Fibroblast of skin of left quadriceps (primary cell): ENCODE measurements at places on chromosomes 3 and 15.
A peak's percentile ranks its signal among the peaks of the same experiment; 100 is the strongest.

GRCh38 chr3:41898631-41899030 lies 63.3 kb downstream of the ULK4 start:
- no peak for DNase-seq

GRCh38 chr15:83898361-83898760 lies 244.4 kb downstream of the ADAMTSL3 start:
- no peak for DNase-seq

DNA sequence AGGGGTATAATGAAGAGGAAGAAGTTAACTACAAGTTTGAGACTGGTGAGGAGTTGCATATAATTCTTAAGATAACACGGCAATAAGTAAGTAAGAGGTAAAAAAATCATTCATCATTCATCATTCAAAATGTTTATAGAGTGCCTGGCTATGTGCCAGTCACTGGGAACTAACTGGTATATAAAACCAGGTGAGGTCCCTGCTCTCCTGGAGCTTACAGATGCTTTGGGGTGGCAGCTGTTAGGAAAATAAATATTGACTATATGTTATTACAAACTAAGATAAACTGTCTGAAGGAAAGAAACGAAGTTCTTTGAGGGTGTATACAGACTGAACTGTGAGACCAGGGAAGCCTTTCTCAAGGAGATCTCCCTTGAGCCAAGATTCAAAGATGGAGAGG lies 2.9 kb downstream of the CASR start:
- DNase-seq = no peak

GRCh38 chr3:126081618-126082361 lies 2.1 kb downstream of the SLC41A3 start:
- DNase-seq = no peak

DNA sequence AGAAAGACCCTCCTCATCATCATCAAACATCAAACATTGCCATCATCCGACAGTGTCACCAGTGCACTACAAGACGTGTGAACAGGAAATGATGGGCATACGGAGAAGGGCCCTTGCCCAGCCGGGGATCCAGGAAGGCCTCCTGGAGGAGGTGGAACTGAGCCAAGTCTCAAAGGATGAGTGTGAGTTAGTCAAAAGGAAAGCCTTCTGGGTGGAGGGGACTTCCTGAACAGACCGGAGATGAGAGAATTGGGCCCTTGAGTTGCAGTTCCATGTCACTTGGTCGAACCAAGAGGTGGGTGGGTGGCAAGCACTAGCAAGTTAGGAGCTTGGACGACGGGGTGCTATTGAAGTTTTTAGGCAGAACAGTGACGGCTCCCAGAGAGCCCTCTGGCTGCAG lies 8.5 kb downstream of the SEMA4B start:
- no peak for DNase-seq

DNA sequence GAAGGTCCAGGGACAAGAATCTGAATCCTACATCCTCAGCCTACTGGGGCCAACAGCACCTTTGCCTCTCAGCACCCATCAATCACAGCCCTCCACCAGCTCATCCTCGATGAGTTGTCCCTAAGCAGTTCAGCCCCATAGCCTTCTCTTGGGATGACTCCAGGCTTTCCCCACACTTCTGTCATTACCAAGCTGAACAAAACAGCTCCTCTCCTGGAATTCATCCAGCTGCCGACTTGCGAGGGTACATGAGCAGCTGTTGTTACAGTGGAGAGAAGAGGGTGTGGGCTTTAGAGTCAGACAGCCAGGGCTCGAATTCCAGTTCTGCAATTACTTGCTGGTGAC lies 69.0 kb upstream of the THBS1 start:
- peak; percentile 79 for DNase-seq

DNA sequence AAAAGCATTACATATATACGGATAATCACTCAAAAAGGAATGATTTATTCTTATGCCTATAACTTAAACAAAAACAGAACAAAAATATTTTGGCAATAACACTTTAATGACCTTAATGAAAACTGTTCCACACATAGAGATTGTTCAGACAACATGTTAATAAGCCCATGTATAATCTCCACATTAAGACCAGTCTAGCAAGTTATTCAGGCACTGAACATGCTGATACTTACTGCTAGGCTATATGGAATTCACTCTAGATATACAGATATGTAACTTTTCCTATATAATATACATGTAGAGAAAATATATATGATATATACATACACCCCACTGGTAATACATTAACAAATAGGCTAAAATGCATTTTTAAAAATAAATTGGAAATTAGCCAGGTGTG lies 43.8 kb upstream of the USP50 start:
- DNase-seq = no peak

DNA sequence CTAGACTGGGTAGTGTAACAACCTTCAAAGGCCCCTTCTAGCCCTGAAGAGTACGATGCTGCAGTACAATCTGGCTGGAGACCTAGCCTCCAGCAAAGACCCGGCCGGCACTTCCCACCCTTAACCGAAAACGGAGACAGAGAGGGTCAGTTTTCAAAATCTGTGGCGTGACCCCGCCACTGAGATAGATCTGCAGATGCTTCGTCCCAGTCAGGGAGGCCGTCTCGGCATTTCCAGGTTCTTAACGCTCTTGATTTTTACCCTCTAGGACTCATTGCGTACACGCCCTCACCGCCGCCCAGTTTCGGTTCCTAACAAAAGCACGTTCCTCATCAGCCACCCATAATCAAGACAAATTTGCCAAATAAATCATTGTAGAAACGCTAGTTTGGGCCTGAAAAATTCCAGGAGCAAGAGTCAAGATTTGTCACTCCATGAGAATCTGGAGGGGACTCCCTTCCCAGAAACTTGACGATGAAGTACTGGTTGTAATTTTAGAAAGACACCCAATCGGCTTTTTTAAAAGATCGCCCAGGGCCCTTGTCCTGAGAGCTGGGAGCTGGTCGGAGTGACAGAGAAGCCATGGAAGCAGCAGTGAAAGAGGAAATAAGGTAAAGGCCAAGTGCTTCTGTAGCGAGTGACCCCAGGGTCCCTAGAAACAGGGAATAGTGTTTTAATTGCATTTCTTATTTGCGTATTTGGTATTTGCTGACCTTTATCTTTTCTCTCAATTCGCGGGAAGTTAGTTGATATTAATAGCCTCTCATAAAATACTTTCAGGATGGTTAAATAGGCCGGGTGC lies 868 bp upstream of the TMEM87A start:
- peak; percentile 34 for DNase-seq

DNA sequence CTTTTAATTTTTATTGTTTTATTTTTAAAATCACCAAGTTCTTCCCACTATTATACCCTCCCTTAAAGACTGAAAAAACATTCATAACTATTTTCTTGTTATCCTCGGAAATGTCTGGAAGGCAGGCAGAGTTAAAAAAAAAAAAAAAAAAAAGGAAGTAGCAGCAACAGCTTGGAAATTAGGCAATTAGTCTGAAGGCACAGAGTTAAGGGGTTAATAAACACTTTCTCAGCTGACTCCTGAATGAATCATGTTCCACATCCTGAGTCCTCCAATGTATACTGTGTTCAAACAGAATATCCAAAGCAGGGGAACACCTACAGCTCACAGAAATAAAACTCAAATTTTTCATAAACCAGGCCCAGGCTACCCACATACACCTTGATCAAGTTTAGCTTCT lies 5.8 kb downstream of the HEXA start:
- no peak for DNase-seq

DNA sequence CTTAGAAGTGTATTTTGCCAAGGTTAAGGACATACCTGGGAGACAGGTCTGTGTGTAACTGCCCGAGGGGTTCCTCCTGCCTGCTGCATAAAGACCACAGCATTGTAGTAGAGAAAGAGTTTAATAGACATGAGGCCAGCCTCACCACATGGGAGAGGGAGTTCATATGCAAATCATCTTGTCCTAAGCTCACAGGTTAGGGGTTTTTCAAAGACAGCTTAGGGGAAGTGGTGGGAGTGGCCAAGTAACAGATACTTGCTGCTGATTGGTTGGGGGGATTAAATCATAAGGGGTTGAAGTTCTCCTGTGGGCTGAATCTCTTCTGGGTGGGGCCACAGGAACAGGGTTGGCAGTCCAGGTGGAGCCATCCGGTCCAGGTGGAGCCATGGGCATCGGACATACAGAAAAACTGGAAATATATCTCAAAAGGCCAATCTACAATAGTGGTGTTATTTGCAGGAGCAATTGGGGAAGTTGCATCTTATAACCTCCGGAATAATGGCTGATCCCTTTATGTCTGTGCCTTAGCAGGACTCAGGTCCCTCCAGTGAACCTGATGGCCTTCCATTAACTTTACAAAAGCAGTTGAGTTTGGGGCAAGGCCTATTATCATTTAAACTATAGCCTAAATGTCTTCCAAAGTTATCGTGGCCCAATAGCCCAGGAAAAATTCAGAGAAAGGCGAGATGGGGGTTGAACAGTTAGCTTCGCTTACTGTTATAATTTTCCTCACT lies 86.0 kb upstream of the MFGE8 start:
- no peak for DNase-seq

- DNase-seq = no peak
Observed at GRCh38 chr3:155192957-155193746, 100.3 kb downstream of the STRIT1 start.

GRCh38 chr15:29885183-29885582 lies 62.9 kb upstream of the TJP1 start:
- no peak for DNase-seq

DNA sequence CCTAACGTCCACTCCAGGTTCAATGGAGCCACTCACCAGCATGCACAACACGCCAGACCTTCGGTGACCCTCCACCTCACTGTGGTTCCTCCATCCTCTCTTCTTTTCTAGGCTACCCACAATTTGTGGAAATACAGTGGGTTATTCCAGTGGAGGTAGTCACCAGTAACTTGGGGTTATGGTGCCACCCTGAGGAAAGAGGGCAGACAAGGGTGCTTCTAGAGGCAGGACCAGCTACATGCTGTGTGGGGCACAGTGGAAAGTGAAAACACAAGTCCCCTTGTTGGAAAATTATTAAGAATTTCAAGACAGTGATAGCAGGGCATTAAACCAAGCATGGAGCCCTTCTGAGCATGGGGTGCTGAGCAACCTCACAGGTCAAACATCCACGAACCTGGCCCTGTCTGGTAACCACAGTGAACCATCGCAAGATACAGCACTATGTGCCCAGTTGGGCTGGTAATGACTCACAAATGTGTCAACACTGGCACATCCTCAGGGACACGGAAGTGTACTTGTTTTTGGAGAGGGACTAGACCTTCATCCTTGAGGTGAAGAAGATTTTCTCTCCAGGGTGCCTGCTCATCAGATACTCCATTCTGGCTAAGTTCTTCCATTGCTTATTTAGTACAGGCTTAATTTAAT lies 166.7 kb downstream of the STT3B start:
- DNase-seq = no peak

DNA sequence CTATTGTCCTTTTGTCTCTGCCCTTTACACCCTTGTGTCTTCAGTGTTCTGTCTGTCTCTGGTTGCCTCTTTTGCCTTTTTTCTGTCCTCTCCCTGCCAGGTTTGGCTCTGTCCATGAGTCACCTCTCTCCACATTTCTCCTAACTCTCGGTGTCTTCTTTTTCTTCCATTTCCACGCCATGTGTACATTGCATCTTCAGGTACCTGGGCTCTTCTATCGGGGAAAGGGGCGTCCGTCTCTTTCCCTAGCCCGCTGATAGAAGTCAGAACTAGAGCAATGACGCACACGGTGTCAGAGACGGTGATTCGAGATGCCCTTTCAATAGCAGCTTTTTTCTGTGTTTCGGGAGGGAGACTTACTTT lies 641 bp downstream of the OPA1 start:
- DNase-seq = no peak

DNA sequence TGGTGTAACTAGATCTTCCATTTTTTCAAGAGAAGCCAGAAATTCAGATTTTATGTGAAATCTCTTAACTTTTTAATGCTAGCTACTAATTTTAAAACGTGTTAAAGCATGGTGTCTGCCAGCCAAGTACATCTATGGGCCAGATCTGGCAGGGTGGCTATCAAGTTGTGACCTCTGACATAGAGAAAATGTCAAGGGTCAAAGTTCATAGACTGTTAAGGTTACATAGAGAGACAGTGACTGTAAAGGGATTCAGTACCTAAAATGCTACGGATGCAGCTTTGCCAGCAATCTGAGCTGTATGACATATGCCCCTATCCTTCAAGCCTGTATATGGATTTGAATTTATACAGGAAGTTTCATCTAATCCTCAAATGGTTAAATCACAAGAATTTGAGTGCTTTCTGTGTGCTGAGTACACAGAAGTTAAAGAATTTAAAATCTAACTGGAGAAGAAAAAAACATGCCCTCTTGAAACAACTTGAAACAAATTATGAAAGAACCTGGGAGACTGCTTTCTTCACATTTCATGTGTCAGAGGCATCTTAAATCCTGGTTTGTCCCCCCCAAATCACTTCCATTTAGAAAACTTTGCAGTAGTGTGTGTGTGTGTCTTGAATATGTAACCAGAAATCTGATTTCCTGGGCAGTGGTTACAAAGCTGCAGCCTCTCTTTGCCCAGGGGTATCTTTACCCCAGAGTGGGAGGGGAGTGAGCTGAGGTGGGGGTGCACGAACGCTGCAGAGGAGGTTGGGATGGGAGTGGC lies 895 bp upstream of the ARHGAP31 start:
- no peak for DNase-seq

GRCh38 chr3:187261541-187261969 lies 30.0 kb downstream of the MASP1 start:
- DNase-seq = peak; percentile 91

GRCh38 chr3:184148076-184148475 lies 7.1 kb upstream of the DVL3 start:
- DNase-seq = no peak

- DNase-seq = no peak
Observed at GRCh38 chr3:55165278-55165677, 237.4 kb upstream of the LRTM1 start.

GRCh38 chr15:35669021-35669420 lies 123.1 kb upstream of the DPH6 start:
- DNase-seq = no peak

DNA sequence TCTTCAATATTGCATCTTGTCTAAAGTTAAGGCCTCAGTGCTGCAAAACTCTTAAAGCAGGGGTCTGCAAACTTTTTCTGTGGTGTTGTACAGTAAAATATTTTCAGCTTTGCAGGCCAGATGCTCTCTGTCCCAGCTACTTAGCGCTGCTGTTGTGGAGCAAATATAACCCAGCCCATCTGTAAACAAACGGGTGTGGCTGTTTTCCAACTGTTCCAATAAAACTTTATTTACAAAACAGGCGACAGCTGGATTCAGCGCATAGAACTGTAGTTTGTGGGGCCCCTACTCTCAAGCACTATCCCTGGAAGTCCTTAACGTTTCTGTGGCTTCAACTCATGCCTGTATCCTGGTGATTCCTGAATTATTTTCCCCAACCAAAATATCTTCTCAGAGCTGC lies 365.0 kb downstream of the FOXP1 start:
- DNase-seq = no peak

DNA sequence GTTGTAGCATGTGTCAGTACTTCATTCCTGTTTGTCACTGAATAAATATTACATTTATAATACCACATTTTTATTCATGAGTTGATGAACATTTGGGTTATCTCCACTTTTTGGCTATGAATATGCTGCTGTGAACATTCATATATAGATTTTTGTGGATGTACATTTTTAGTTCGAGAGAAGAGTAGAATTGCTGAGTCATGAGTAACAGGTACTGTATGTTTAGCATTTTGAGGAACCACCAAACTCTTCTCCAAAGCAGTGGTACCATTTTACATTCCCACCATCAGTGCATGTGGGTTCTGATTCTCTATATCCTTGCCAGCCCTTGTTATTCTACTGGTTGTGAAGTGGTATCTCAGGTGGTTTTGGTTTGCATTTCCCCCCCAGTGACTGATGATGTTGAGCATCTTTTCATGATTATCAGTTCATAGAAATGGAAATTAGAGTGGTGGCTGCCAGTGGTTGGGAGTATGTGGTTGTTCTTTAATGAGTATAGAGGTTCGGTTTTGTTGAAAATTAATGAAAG lies 59.6 kb downstream of the CCDC66 start:
- DNase-seq = no peak
